Globus pallidus (tissue), 1 donor: ENCODE measurements at places on chromosomes 13 and 19.

GRCh38 chr19:42343344-42344110 is 18.1 kb downstream of the MEGF8 start:
- DNase-seq = no peak

- DNase-seq = no peak
These were observed 112.3 kb upstream of the KLF12 start for GRCh38 chr13:74246487-74246886.

- DNase-seq = no peak
These were observed 192.2 kb upstream of the KL start for GRCh38 chr13:32824061-32824460.

DNA sequence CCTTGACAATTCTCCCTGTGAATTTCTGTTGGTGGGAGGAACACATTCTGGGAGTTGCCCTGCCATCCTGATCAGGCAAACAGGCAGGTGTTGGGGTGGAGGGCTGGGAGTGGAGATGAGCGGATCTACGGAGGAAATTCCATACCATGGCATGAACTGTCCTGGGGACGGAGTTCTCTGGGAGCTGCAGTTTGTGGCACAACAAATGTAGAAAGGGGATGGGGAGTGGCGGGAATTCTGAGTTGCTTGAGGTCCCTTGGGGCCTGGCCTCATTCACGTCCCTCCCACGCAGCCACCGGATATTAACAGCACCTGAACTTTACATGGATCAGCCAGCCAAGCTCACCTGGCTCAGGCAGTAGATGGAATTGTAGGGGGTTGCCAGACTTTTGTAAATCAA is 70.0 kb downstream of the CHST8 start:
- no peak for DNase-seq

DNA sequence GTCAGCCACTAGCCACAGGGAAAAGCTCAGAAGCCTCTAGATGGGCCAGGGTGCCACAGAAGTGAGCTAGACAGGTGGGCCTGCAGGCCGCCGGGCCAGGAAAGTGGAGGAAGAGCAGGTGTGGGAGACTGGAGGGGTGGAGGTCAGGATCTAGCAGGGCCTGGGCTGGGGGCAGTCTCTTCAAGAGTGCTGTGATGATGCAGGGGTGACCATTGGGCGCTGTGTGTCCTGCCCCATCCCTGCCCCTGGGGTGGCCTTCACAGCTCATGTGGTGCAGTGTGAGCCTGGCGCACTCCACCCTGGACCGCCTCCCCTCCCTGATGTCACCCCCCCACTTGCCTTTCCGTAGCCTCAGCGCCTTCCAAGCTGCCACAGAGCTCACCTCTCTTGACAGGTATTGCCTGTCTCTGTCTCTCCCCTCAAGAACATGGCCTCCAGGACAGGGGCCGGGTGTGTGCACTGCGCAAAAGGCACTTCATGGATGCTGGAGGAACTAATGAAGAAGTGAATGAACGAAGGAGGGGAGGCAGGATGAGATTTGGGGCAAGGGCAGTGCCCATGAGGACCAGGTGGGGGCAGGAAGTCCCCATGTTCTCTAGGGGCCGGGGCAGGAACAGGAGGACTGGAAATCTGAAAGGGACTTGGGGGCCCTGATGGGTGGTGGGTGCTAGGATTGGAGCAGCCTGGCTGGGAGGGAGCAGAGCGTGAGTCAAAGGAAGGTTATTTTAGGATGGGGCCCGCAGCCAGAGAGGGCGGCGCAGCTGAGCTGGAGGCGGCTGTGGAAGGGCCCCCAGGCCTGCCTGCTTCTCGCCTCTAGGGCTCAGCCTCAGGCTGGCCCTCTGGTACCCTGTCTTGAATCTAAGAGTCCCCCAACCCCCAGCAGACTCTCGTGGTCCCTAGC is 6.6 kb downstream of the SSBP4 start:
- DNase-seq = no peak

GRCh38 chr13:63497601-63498000 is 2082.0 kb upstream of the PCDH20 start:
- no peak for DNase-seq

- no peak for DNase-seq
These were observed 7.5 kb downstream of the PLA2G4C start for GRCh38 chr19:48102870-48103751.

DNA sequence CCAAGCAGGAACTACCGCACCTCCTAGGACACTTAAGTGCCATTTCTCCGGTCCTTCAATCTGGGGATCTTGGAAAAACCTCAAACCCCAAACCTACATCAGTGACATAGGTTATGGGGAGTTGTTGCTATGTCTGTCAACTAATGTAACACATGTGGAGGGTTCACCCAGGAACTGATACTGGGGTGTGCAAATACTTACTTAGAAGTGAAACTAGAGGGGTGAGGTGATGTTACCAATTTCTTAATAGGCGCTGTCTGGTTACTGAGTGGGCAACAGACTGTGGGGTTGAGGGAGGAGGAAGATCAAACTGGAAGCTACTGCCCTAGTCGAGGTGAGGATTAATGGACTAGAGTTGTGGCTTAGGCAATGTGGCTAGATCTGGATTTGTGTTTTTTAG is 1.9 kb downstream of the ZNF586 start:
- DNase-seq = no peak

DNA sequence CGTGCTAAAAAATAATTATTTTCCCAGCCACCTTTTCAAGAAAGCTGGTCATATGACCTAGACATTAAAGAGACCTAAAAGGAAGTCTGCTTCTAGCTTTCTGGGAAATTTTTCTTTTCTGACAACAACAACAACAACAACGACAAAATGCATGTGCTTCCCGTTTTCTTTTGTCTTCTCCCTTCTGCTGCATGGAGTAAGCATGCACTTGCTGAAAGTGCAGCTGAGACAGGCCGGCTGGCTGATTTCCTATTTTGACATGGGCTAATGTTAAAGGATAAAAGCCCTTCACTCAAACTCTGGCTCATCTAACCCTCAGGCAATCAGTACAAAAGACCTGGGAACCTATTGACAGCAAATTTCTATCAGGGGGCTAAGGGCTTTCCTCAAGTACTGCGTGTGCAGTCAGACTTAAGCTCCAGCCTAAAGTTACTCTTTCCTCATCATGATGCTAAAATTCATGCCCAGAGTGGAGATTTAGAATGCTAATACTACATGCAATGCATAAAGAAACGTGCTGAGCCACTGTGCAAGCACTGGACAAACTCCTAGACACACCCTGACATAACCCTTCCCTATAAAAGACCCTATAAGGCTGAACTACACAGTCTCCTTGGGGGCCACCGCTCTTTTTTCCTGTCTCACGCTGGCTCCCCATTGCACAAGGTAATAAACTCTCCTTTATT is 811.1 kb downstream of the UQCRFS1 start:
- DNase-seq = no peak

DNA sequence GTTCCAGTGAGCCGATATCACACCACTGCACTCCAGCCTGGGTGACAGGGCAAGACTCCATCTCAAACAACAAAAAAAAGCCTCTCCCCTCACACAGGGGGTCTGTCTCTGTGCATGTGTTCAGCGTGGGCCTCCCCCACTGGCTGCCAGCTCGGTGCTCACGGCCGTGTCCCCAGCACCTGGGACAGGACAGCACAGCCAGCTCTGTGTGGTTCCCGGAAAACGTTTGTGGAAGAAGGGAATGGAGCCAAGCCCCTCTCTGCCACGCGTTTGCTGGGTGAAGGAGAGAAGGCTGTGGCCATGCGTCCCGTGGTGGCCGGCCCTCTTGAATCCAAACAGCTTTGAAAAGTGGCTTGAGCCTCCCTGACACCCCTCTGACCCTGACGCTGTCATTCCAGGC is 32.3 kb downstream of the DPF1 start:
- no peak for DNase-seq

DNA sequence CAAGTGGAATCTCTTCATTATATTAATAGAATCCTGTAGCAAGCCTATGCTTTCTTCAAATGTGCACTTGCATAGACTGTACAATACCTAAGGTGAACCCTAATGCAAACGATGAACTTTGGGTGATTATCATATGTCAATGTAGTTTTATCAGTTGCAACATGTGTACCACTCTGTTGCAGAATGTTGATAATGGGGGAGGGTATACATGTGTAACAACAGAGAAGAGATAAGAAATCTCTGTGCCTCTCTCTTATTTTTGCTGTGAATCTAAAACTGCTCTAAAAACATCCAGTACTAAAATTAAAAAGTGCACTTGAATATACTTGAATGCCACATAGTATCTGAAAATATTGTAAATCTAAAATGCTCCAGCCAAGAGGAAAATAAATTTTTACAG is 820.8 kb upstream of the MIR17HG start:
- no peak for DNase-seq

DNA sequence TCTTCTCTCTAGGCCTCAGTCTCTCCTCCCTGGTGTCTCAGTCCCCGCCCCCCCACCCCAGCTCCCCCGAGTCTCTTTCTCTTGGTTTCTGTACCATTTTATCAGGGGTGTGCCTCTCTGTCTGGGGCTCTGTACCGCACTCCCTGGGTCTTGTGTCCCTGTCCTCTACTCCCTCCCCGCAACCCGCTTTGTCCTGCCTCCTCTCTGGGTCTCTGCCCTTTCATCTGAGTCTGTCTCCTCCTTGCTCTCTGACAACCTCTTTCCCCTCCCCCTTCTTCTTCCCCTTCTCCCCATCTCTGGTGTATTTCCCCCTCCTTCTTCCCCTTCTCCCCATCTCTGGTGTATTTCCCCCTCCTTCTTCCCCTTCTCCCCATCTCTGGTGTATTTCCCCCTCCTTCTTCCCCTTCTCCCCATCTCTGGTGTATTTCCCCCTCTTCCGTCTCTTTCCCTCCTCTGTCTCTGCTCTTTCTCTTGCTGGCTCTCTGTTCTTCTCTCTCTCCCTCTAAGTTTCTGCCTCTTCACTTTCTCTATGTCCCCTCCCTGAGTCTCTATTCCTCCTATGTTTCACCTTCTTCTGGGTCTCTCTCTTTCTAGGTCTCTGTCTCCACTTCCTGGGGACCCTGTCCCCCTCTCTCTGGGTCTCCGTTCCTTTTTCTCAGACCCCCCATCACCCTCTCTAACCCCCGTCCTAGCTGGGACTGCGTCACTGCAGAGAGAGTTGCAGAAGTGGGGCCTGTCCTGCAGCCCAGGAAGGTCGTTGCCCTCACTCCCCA is 2.2 kb upstream of the KCNC3 start:
- DNase-seq = no peak

DNA sequence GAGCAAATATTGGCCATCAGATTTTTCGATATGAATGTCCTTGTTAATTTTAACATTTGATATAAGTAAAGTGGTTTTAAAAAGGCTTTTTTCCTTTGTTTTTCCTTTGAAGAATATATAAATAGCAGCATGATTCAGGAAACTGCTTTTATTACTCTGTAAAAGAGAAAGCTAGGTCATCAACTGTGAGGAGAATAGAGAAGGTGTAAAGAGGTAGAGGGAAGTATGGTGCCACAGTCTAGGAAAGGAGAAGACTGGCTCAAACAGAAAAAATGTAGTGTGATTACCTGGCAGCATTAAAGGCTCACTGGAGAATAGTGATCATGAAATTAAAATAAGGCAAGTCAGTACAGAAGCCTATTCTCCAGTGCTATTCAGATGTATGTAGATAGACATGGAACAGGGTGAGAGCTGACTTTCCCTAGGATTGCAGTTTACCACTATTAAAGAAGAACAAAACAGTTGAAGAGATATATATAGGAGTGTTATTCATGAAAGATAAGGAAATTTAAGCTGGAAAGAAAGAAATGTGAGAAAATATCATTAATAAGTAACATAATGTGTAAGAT is 1115.9 kb upstream of the PCDH9 start:
- DNase-seq = no peak

GRCh38 chr19:53076984-53077383 is 26.2 kb downstream of the ZNF160 start:
- DNase-seq = peak; percentile 66

DNA sequence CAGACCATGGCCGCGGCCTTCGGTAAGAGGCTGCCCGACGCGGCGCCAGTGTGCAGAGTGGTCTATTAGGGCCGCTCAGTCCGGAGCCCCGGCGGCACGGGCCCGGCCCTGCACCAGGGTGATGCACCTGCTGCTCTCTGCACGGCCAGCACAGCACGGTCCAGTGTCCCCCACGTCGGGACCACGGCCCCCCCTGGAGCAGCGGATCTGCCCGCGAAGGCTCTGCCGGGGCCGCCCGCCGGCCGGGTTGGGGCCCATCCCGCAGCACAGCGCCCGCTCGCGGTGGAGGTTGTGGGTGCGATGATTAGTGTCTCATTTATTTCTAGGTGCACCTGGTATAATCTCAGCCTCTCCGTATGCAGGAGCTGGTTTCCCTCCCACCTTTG is 7.9 kb downstream of the PTBP1 start:
- DNase-seq = no peak

GRCh38 chr13:46165485-46166223 is 16.3 kb downstream of the LCP1 start:
- DNase-seq = no peak

DNA sequence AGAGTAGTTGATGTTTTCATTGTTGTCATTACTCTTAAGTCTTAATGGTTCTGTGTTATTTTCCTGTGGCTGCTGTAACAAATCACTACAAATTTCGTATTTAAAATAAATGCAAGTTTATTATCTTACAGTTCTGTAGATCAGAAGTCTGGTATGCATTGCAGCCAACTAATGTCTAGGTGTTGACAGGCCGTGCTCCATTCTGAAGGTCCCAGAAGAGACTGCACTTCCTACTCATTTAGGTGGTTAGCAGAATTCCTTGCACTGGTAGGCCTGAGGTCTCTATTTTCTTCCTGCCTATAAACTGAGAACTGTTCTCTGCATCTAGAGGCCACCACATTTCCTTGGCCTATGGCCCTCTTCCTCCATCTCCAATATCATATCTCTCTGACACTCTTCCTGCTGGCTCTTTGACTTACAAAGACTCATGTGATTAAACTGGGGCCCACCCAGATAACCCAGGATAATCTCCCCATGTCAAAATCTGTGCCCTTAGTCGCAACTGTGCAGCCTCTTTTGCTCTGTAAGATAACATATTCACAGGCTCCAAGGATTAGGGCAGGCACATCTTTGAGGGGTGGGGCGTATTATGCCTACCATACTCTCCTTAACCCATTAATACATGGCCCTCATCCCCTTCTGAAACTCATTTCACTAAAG is 468.4 kb downstream of the FOXO1 start:
- no peak for DNase-seq

DNA sequence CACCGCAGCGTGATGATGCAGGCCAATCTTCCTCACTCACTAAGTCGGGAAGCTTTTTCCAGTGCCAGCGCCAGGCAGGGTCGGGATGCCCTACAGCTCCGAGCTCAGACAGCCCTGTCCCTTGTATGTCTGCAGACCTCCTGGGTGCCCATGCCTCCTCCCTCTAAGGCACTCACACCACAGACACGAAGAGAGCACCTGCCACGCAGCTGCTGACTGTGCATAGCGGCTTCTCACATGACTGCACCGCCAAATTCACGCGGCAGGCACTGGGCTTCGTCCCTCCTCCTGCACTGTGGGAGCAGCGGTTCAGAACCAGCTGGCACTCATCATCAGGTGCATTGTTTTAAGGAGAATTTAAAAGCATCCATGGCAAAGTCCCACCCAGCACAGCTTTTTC is 88.1 kb downstream of the SLC7A1 start:
- DNase-seq = no peak

- no peak for DNase-seq
These were observed 280.3 kb downstream of the KLF5 start for GRCh38 chr13:73339086-73339485.

DNA sequence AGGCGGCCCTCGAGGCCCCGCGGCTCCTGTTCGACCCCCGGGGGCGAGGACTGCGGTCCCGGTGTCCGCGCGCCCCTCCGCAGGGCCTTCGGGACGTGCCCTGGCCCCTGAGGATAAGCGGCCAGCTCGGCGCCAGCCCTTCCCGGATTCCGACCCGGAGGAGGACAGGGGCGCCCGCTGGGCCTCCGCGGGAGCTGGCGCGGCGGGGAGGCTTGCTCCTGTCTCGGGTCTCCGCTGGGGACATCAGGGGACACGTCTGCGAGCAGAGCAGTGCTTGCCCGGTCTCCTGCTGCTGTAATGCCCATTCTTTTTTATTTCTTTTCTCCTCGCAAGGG is 829 bp downstream of the B3GLCT start:
- DNase-seq = peak; percentile 41
